ENCODE measurements at places on chromosomes 7 and 10.
A peak's percentile ranks its signal among the peaks of the same experiment; 100 is the strongest.

DNA sequence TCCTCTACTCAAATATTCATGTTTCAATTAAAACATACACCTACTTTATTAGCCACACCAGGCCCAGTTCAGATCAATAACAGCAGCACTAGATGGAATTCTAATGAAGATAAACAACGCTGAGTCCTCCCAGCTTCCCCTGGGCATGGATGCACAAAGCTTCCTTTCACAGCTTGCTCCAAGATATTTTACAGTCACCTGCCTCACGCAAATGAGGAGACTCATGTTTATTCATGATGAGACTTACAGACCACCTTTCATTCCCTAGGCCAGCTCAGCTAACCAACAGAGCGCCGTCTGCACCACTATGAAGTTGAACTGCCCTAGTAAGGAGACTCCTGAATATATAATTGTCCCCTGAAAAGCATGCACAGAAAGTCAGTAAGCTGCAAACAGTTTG lies 283.0 kb upstream of the AOAH start:
- no peak for DNase-seq

DNA sequence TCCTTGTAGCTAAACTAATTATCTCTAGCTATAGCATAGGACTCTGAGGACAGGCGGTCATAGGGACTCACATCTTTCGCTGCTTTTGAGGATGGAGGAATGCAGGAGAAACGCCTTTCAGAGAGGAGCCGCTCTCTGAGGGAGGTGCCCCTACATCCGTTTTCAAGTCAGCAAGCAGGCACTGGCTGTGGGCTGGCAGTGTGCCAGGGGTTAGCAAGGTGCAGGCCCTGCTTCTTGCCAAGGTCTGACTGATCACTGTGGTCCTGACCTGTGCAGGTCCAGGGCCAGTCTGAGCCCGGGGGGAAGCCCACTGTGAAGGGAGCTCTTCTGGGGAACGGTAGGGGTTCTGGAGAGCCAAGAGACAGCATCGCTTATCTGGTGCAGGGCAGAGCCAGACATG lies 89.4 kb downstream of the SH3PXD2A start:
- no peak for DNase-seq

GRCh38 chr7:69177461-69177861 lies 420.8 kb upstream of the AUTS2 start:
- peak; percentile 53 for DNase-seq

GRCh38 chr7:2583798-2584580 lies 25.2 kb downstream of the IQCE start:
- DNase-seq, result no peak

- DNase-seq, result no peak
These were observed 123.3 kb downstream of the PTPN20 start for GRCh38 chr10:47034441-47035051.
